ENCODE measurements at places on chromosomes 4 and X.
A peak's percentile ranks its signal among the peaks of the same experiment; 100 is the strongest.

DNA sequence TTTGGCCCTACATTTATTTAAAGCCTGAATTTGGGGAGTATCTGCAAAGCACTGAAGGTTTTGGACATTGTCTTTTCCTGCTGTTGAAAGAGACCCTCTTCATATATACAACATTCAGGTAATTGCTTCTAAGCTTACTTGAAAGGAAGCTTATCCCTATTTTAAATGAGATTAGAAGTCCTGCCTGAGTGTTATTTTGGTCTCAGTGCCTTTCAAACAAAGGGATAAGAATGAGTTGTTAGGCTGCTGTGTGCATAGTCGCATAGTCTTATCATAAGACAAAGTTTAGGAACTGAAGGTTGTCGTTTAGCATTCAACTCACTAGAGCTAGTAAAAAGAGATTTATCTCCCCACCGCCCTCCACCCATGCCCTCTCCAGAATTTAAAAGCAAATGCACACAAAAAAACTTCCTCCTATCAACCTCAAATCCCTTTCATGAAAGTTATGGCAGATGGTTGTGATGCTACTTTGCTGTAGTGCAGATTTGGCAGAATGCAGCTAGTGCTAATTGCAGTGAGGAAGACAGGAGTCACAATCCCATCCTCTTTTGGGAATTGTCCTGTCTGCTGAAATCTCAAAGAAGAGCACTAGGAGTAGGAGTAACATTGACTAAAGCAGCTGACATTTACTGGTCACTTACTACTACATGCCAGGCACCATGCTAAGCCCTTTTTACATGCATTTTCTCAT lies 5.8 kb downstream of the HERC3 start:
- DNase-seq: no peak

- DNase-seq: no peak
Observed at GRCh38 chr4:106818764-106819163, 217.3 kb downstream of the DKK2 start.

DNA sequence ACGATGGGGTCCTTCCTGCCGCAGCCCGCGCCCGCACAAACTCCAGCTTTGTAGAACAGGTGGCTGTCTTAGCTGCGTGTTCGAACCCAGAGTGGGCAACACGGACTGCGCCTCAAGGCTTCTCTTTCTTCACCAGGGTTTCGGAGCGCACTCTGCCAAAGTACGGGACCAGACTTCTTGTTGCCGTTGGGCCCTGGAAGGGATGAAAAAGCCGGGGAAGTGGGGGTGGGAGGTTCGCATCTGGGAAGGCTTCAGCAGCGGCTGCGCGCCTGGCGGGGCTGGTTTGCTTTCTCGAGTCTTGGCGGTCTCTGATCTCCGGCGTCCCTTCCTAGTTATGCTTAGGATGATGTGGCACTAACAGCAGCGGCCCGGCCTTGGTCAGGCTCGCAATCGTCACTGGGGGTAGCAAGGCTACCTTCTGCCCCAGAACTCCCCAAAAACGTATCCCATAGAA lies 673 bp downstream of the PARM1 start:
- DNase-seq: no peak

DNA sequence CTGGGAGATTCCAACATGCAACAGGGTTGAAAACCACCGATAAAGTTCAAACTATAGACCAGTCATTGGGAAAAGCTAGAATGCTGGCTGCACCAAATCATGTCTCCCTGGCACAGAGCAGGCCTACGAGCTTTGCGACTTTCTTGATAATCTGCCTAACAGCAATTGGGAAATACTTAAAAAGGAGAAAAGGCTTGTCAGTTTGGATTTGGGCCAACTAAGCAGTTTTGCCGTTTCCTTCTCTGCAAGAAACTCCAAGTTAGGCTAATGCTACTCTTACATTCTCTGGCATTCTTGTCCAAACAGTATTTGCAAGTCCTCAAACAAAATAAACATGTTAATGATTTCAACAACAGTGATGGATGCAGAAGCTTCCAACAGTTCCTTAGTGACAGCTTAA lies 87.9 kb downstream of the PDK3 start:
- DNase-seq: no peak

- no peak for DNase-seq
Observed at GRCh38 chr4:139920486-139921002, 233.4 kb downstream of the MAML3 start.

DNA sequence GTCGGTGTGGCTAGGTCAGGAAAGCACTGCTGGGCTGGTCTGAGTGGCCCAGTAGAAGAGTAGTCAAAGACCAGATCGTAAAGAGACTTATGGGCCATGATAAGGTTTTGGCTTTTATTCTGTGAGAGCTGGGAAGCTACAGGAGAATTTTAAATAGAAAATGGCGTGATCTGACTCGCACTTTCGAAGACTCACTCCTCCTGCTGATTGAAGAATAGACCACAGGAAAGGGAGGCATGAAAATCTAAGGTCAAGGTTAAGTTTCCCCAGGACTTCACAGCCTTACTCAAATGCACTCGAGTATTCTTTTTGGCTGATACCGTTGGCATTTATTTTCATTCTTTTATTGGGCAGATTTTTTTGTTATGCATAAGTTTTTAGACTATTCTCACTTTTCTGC lies 231.4 kb upstream of the ANKRD50 start:
- DNase-seq: no peak

- peak; percentile 30 for DNase-seq
Observed at GRCh38 chr4:17544205-17544604, 29.2 kb downstream of the CLRN2 start.

DNA sequence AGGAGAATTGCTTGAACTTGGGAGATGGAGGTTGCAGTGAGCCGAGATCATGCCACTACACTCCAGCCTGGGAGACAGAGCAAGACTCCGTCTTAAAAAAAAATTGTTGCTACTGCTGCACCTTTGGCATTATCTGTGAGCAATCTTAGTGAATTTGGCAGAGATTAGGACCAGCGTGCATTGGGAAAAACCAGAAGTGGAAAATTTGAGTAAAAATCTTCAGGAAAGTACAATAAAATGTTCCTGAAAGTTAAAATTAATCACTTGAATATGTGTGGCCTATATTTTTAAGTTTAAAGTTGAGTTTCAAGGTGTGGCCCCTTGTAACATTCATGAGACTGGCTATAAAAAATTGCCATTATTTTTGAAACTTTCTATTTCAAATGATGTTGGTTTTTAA lies 85.1 kb downstream of the SPRY1 start:
- DNase-seq: no peak

DNA sequence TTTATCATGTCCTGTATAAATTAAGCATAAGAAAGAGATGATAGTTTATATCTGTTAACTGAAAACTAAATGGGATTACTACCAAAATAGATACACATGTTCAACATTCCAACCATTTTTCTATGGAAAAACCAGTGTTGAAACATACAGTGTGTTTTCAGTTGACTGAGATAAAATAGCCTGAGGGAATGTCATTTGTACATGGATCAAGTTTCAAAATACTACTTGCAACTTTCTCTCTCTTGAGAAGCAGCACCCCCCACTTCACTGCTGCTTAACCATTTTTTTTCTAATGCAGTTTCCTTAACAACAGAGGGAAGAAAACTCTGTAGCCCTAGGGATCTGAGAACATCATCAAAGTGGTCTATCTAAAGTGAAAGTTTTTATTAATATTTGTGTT lies 70.8 kb downstream of the NPNT start:
- no peak for DNase-seq

- DNase-seq: no peak
Observed at GRCh38 chr4:67292045-67292444, 253.3 kb downstream of the CENPC start.

- no peak for DNase-seq
Observed at GRCh38 chr4:2142630-2143427, 83.7 kb downstream of the NAT8L start.

DNA sequence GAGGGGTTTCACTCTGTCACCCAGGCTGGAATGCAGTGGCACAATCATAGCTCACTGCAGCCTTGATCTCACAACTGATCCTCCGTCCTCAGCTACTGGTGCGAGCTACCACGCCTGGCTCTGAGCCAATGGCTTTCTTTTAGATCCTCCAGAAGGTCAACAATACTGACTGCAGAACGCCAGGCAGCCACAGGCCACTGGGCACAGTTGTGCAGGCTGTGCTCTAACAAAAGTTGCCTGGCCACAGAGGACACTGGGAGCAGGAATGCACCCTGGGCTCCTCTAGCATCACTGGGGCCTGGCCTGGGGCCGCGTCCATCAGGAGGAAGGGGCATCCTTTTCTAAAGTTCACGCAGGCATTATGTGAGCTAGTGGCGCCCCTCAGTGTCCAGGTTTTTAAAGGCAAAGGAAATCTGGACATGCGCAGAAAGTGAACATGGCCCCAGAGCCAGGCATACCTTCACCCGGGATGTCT lies 14.9 kb upstream of the PORCN start:
- DNase-seq: peak; percentile 32

DNA sequence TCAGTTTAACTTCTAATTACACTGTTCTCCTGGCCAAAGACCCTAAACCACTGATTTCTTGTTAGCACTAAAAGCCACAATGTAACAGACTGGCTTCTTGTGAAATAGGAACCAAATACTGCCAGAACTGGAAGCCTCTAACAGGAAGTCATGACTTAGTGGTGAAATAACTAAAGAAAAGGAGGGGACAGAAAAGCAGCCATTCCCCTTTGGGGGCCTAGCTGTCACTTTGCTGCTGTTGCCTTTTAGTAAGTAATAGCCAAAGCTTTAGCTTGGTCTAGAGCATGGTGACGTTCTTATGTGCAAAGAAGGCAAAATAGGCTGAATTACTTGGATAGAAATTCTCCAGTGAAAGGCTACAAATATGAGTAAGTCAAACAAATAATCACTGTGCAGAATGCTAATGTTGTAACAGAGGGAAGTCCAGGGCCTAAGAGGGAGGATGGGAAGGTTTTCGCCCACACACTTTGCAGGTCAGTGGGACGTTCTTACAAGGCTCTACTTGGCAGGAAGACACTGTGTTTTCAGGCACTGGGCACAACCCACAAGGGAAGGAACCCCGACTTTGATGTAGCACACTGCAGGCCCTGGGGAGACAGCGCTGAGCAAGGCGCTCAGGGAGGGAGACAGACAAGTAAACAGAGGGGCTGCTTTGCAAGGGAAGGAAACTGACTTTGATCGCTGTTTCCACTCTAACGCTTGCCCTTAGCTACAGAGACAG lies 16.7 kb downstream of the GAB3 start:
- peak; percentile 85 for DNase-seq

DNA sequence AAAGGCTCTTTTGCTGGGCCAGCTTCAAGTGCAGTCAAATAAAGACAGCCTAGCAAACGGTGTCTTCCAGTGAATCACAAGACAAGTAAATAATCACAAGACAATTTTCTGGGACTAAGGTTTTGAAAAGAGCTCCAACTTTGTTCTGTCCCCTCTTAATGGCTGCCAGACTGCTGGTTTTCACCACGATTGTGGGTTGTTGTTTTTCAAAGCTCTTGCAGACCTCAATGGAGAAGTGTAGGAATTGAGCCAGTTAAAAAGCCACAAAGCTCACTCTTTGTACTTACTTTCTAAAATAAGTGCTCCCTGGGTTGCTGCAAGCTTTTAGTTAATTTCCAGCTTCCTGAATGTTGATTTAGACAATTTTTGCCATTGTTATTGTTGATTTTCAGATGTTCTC lies 405.8 kb upstream of the HTR2C start:
- peak; percentile 63 for DNase-seq

GRCh38 chr4:61773655-61774245 lies 573.6 kb downstream of the ADGRL3 start:
- DNase-seq: no peak
